Kidney epithelial cell (primary cell): ENCODE measurements at places on chromosomes 1 and 21. TPM values are rescaled to one million over a fixed set of nuclear protein-coding genes. Genes with fewer than 3 reads are reported as not detected.

- DNase-seq: peak; percentile 90
These were observed 39.0 kb downstream of the GALNT2 start for GRCh38 chr1:230105754-230106625.

S100A12 gene
- not detected in 2 replicates for total RNA-seq

- DNase-seq: peak; percentile 34
These were observed 243.0 kb downstream of the SLC45A1 start for GRCh38 chr1:8560611-8561544.

CELA3B gene
- total RNA-seq: not detected in 2 replicates

MRPL20 gene
- total RNA-seq: 134 and 159 TPM in 2 replicates

GRCh38 chr1:59738591-59739015 is 76.1 kb upstream of the HOOK1 start:
- no peak for DNase-seq
